ENCODE measurements at places on chromosomes 16 and 17.

- DNase-seq, result peak; percentile 18
Measured at GRCh38 chr16:24883714-24884151, 38.0 kb downstream of the SLC5A11 start.

- no peak for DNase-seq
Measured at GRCh38 chr17:46092991-46093390, 93.9 kb downstream of the STH start.

GRCh38 chr16:47687694-47688093, 226.6 kb downstream of the PHKB start:
- DNase-seq, result no peak

DNA sequence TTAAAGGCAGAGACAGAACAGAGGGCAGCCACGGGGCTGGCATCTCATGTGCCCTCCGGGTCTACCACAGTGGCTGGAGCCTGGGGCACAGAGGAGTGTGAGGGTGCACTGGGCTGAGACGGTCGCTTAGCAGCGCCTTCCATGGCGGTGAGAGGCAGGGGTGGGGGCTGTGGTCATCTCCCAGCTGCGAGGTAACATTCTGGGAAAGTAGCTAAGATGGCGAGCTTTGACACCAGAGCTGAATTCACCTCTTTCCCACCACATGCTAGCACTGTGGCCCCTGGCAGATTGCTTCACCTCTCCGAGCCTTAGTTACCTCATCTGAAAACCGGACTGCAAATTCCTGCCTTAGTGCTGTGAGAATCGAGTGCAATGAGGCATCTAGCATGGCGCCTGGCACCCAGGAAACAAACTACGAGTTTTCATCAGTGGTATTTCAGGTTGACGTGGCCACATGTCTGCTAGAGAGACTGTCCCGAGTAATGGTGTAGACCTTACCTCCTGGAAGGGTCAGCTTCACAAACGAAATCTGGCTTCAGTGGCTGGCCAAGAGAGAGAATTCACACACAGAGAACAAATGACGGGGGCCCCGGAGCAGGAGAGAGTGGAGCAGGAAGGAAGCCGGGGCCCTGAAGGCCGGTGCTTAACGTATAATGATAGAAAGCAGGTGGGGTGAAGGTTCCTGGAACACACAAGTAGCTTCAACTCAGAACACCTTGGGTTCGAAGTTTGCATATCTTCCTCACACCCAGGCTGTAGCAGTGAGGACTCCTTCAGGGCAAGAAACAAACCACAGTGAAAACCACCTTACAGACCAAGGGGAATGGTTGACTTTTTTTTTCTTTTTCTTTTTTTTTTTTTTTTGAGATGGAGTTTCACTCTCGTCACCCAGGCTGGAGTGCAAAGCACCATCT, 63.9 kb upstream of the RPH3AL start:
- no peak for DNase-seq

- no peak for DNase-seq
Measured at GRCh38 chr16:71185347-71185746, 45.2 kb downstream of the HYDIN start.

- DNase-seq, result no peak
Measured at GRCh38 chr17:73210002-73210678, 17.3 kb downstream of the COG1 start.

DNA sequence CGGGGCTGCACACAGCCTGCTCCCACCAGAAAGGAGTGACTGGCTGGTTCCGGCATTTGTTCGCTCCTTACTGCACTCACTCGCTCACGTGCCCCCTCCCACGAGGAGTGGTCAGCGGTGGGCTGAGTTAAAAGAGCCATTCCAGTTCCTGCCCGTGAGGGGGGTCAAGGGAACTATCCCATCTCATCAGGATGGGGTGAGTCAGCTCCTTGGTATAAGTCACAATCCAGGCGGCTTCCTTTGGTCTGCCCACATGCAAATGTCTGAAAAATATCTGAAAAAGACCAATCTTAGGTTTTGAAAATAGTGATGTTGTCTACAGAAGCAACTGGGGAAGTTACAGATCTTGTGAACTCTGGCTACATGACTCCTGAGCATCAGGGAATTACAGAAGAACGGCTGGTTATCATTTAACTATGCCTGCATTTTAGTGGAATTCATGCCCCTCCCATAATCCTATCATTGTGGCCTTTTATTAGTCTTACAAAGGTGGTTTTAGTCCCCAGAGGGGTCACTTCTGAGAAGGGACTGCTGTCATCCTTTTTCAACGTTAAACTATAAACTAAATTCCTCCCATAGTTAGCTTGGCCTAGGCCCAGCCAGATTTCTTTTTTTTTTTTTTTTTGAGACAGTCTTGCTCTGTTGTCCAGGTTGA, 9.8 kb upstream of the TNFSF12 start:
- no peak for DNase-seq

DNA sequence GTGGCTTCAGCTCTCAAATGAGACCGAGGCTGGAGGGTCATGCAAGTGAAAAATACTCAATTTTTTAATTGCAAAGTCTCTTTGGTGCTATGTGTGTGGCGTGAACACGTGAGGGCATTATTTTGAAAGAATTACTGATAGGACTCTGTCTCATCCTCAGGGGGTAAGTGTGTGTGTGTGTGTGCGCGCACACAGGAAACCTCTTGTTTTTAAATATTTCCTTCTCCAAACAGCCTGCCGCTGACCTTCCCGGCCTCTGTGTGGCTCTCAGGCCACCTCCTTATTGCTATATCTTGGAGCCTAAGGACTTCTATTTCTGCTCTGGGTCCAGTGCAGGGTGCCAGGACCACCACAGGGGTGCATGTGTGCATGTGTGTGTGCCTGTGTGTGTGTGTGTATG, 99.7 kb downstream of the CMIP start:
- DNase-seq, result no peak

GRCh38 chr16:84315422-84315821, 20.7 kb downstream of the WFDC1 start:
- DNase-seq, result no peak

DNA sequence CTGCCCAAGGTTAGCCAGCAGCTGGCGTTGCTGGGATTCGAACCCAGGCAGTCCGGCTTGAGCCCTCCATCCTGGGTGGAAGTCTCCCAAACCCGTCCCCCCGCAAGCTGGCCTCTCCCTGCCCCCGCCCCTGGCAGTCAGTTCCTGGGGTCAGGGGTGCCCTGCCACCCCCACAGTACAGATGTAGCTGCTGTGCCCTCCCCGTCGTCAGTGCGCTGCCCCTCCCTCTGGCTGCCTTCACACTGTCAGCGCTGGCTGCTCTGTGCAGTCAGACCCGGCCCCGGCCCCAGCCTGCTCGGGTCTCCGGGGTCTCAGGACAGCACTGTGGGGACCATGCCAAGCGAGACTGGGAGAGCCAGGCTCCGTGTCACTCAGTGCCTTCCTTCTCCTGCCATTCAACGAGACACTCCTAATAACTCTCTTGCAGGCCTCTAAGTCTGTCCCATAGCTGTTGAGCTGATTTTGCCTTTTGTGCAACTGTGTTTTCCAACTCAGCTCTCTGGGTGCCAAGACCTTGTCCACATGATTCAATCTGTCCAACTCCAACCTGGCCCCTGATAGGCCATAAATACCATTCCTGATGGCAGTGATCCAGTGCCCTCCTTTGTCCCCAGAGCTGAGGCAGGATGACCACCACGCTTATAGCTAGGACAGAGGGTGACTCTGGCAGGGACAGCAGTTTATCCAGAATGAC, 55.5 kb upstream of the IL34 start:
- no peak for DNase-seq

GRCh38 chr17:2181206-2181896, 122.2 kb downstream of the SMG6 start:
- peak; percentile 64 for DNase-seq

- no peak for DNase-seq
Measured at GRCh38 chr16:8283195-8283594, 307.1 kb downstream of the TMEM114 start.

GRCh38 chr16:16956376-16956775, 514.4 kb downstream of the XYLT1 start:
- DNase-seq, result peak; percentile 9

- no peak for DNase-seq
Measured at GRCh38 chr17:51995797-51996403, 162.6 kb downstream of the CA10 start.

DNA sequence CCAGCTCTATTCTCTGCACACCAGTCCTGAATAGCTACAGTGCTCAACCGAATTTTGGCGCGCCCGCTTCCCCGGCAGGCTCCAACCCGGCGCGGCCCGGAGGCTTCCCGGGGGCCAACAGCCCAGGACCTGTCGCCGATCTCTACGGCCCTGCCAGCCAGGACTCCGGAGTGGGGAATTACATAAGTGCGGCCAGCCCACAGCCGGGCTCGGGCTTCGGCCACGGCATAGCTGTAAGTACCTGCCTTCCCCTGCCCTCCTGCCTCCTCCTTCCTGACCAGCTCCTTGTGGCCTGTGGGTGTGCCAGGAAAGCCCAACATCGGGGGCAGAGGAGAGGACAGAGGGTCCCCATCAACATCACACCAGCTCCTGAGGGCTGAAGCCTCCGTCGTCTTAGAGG, 70.2 kb downstream of the CCDC182 start:
- no peak for DNase-seq

DNA sequence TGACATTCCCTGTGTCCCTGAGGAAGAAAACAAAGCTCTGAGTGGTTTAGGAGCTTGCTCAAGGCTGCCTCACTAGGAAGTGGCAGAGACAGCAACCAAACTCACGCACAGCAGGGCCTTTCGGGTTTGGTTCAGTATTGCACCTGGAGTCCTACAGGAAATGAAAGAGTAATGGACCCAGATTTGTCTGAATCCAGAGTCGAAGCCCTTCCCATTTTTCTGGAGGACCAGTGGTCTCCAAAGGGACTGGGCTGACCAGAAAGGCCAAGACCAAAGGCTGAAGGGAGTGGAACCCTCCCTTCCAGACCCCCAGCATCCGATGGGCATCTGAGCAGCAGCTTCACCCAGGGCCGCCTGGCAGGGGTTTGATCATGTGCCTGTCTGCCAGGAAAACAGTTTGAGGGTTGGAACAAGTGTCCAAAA, 85.5 kb upstream of the RPL38 start:
- no peak for DNase-seq

- no peak for DNase-seq
Measured at GRCh38 chr17:28763137-28763799, 19.5 kb downstream of the TRAF4 start.

- no peak for DNase-seq
Measured at GRCh38 chr17:45666046-45666600, 118.0 kb upstream of the CRHR1 start.

- no peak for DNase-seq
Measured at GRCh38 chr17:37676115-37676925, 33.1 kb upstream of the DDX52 start.

- peak; percentile 29 for DNase-seq
Measured at GRCh38 chr17:50218771-50219315, 17.4 kb upstream of the COL1A1 start.

GRCh38 chr17:1010586-1010985, 13.7 kb downstream of the TIMM22 start:
- no peak for DNase-seq

- DNase-seq, result no peak
Measured at GRCh38 chr16:57612494-57612893, 15.9 kb upstream of the ADGRG1 start.

DNA sequence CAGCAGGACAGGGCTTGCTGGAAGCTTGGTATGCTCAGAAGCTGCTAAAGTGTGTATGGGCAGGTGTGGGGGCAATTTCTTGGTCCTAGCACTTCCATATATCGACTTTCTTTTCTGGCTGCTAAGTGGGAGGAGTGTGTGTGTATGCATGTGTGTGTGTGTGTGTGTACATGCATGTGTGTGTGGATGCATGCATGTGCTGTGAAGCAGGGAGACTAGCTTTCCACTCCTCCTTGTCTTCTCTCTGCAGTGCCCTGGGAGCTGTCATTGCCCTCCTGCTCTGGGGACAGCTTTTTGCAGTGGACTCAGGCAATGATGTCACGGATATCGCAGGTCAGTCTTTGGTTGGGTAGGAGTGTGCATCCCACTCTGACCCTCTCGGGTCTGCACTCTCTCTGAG, 1.6 kb downstream of the HP start:
- DNase-seq, result no peak

- peak; percentile 69 for DNase-seq
Measured at GRCh38 chr16:85556456-85557082, 56.6 kb upstream of the GSE1 start.

DNA sequence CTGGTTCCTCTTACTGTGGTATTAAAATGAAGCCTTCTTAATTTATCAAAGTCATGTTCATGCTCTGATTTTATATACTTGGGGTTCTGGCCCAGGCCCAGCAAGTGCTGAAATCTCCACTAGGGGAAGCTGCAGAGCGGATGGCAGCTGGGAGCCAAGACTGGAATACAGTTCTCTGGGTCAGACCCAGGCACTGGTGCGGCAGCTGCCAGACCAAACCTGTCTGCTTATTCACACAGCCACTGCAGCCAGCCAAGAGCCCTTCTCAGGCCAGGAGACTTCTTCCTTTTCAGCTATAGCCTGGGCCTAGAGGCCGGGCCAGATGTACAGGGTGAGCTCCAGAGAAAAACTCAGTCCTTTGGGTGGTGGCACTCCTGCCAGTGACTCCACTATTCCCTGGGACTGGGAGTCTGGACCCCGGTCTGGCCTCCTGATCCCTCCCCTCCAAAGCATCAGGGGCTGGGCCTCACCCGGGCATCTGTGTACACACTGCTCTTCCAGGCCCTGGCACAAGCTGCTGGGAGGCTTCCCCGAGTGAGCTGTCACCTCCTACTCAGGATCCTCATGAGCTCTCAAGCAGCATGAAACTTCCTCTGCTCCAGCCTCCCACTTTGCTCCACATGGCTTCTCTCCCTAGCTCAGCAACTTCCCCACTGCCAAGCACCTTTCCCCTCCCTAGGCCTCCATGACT, 24.4 kb downstream of the ATP6V0D1 start:
- DNase-seq, result no peak

DNA sequence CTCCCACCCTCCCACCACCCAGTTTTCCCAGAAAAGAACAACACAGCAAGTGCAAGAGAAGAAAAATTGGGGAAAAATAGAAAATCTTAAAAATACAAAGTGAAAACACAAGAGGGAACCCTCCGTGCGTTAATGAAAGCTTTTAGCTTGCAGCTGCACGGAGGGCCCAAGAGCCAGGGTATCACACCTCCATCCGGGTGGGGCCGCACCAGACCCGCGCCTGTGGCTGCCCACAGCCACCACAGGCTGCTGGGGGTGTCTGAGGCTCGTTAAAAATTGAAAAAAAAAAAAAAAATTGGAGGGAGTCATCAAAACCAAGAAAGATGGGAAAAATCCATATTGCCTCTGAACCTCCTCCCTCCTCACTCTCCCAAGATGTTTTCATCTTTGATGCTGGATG, 18.6 kb downstream of the ENGASE start:
- DNase-seq, result no peak
